Karpas-422 (cell line): ENCODE measurements at places on chromosomes 6 and 20.

DNA sequence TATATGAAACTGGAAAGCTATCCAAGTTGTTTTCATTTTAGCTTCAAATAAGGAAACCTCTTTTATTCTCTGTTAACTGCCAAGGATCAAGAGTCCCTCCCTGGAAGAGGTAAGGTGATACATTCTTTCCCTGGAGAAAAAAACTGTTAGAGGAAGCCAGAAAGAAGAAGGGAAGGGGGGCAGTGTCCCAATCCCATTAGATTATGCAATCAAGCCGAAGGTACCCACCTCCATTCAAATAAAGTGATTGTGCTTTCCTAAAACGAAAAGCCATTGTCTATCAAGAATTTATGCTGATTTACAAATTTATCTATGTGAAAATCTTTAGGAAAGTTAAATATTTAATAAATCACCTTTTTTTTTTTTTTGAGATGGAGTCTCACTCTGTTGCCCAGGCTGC lies 9.5 kb upstream of the UQCC1 start:
- DNase-seq: no peak

DNA sequence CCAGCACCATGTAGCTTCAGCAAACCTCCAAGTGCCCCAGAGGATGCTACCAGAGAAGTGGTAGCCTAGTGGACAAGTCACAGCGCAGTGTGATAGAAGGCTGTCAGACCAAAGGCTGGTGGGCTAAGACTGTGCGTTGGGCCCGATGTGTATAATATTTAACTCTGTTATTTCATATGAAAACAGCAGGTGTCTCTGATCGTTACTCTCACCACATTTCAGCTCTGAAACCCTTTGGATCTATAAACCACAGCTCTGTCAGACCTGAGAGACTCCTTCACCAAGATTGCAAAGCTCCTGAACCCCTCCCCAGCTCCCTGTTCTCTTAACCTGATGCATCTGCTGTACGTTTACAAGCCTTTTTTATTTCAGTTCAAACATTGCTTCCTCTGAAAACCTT lies 43.8 kb downstream of the ISM1 start:
- no peak for DNase-seq

DNA sequence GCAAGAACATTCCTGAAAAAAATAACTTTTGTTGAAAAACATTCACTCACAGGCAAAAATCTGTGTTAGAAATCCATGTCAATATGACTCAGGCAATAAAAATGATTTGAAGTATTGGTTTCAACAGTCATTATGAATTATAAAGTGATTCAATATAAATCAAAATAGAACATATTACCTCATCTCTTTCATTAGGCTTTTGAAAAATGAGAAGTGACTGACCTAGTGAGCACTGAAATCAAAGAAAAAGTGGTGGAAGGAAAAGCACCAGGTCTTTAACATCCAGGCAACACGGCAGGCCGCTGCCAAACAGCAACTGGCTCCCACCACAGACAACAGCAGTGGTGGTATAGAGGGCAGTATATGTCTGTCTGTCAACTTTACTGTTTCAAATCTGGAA lies 68.9 kb downstream of the MAN1A1 start:
- DNase-seq: no peak

DNA sequence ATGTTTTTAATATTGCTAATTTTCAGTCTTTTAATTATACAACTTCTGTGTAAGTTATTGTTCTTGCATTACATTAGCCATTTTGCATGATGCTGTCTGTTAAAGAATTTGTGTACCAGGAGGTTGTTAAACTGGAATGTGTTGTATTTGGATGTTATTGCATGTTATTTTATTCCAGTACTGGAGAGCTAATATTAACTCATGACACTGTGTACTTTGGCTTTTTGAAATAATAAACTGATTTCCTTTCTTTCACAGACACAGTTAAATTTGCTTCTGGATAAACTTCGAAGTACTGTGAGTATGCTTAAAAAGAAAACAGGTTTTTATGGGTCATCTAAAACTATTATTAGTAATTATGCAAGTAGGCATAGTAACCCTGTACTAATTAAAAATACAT lies 121.3 kb downstream of the MYO6 start:
- no peak for DNase-seq

DNA sequence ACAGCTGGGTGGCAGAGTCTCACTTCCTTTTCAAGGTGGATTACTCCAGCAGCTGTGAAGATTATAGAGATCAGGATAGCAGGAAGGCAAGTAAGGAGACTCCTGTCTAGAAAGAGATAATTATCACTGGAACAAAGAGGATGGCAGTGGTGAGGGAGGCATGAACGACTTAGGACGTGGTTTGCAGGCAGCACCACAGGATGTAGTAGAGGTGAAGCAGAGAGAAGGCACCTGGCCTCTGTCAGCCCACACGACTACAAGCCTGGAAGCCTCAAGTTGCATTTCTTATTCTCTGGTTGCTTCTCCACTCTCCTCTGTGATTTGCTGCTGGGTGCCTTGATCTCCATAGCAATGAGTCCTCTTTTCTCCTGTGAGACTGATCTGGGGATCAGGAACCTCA lies 62.7 kb downstream of the TSHZ2 start:
- no peak for DNase-seq
